ENCODE measurements at places on chromosomes 12 and 14.
A peak's percentile ranks its signal among the peaks of the same experiment; 100 is the strongest.

DNA sequence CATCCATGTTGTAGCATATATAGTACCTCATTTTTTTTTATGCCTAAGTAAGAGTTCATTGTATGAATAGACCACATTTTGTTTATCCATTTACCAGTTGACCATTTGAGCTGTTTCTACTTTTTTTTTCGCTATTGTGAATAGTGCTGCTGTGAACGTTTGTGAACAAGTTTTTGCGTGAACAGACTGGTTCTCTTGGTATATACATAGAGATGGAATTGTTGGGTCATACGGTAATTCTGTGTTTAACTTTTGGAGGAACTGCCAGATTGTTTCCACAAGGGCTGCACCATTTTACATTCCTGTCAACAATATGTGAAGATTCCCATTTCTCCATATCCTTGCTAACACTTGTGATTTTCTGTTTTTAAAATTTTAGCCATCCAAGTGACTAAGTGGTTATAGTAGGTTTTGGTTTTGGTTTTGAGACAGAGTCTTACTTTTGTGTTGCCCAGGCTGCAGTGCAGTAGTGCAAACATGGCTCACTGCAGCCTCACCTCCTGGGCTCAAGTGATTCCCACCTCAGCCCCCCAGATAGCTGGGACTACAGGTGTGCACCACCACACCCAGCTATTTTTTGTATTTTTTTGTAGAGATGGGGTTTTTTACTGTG lies 68.3 kb upstream of the AMN start:
- no peak for DNase-seq

DNA sequence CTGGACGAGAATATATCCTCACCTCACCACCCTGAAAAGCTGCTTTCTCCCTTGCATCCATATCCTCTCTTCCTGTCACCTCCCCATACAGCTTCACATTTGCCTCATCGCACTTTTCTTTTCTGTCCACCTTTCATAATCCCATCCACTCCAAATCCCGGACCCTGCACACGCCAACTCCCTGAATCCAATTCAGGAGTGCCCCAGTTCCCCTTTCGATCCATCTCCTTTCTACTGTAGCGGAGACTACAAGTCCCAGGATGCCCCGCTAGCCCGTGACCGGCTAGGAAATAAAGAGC lies 2.5 kb downstream of the TMEM253 start:
- no peak for DNase-seq

GRCh38 chr12:46661110-46661845 lies 164.5 kb downstream of the SLC38A4 start:
- peak; percentile 79 for DNase-seq

DNA sequence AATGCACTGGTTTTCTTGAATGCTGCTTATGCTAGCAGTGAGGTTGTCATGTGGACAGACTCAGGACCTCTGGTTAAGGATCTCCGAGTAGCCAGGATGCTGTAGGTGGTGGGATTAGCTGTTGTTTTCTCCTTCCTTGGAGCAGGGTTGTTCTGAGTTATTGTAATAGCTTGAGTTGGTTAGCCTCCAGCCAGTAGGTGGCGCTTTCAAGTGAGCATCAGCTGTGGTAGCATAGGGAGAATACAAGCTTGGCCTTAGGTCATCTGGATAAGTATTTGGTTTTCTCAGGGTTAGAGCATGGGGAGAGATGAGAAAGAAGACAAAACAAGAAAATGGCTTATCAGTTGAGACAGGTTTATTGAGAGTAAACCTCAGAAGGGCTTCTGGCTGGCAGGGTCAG lies 299.7 kb upstream of the FBXO33 start:
- peak; percentile 27 for DNase-seq

DNA sequence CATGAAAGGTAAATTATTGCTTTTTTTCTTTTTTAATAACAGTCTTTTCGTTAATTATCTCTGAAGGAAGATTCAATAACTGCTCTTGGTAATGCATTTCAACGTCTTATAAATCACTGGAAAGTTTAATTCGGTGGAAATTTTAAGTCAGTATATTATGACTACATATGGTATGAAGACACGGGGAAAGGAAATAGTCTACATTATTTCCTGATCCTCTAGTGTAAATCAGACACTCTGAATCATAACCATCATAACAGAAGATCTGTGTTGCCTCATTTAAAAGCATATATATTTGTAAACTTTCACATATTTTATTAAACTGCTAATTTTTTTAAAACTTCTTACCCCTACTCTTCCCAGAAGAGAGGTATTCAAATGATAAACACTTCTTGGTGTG lies 53.7 kb downstream of the EFCAB11 start:
- no peak for DNase-seq

DNA sequence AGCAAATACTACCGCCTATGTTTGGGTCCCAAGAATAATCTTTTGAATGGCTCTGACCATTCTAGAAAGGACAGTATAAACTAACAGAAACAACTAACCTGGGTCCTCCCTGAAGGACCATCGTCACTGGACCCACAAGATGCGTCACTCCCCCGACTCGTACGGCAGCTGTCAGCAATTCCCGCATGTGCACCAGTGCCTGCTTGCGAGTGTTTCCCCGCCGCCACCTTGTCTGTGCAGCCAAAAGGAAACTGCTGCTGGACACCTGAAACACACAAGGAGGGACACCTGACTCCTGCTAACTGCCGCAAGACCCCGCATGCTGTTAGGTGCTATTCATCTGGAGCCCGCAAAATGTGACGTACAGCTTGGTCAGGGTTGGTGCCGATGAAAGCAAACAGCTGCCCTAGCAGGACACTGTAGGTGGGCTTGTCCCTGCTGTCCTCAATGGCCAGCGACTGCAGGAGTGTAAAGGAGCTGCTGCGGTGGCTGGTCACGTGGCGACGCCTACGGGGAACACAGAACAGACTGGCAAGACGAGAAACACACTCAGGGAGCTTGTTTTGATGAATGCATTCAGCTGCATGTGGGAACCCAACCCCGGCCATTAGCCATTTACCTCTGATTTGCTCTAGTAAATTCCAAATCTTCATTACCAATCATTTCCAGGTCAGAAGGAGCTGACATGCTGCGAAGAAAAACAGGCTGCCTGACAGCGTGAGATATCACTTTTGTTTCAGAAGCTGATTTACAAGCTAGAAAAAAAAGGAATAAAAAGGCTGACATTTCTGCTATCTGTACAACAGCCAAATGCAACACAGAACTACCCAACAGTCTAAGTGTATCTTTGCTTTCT lies 118.1 kb downstream of the TRAFD1 start:
- no peak for DNase-seq

Data from GM12865 (cell line).